ENCODE measurements at places on chromosomes 16 and 17.

DNA sequence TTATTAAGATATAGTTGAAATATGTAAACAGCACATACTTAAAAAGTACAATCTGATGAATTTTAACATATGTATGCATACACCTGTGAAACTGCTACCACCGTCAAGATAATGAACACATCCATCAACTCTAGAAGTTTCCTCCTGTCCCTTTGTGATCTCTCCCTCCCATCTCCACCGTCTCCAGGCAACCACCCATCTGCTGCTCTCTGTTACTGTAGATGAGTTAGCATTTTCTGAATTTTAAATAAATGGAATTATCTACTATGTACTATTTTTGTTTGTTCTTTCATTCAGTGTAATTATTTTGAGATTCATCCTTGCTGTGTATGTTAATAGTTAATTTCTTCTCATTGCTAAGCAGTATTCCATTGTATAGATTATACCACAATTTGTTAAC is 40.2 kb upstream of the SMPD3 start:
- DNase-seq: no peak

DNA sequence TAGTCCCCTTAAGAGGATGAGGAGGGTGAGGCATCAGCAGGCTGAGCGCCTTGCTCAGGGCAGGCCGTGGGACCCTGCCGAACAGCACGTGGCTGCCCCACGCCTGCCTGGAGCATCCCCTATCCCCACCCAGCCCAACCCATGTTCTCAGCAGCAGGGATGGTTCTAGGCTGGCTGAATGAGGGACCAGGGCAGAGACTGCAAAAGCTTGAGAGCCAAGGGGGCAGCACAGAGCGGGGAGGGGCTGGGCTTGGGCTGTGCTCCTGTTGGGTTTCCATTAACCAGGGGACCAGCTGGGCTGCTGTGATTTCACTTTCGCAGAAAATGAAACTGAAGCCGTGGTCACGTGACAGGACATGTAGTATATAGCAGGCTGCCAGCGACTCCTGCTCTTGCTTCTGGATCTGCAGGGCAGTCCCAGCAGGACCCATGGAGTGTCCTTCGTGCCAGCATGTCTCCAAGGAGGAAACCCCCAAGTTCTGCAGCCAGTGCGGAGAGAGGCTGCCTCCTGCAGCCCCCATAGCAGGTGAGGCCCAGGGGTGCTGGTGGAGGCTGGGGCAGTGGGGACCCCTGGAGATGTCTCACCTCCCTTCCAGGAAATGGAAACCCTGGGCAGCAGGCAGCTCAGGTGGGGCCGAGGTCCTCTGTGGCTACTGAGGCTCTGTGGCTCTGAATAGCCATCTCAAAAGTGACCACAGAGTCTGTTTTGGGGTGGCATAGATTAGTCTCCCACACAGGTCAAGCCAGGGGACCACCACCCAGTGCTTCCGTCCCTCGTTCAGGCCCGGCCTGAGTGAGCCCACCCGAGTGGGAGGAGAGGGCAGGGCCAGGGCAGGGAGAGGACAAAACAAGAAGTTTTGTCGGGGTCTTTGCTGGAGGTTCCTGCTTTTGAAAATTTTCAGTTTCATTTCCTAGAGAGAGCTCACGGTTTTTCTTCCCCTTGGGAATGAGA is 2.9 kb downstream of the RNF213 start:
- DNase-seq: peak; percentile 83

DNA sequence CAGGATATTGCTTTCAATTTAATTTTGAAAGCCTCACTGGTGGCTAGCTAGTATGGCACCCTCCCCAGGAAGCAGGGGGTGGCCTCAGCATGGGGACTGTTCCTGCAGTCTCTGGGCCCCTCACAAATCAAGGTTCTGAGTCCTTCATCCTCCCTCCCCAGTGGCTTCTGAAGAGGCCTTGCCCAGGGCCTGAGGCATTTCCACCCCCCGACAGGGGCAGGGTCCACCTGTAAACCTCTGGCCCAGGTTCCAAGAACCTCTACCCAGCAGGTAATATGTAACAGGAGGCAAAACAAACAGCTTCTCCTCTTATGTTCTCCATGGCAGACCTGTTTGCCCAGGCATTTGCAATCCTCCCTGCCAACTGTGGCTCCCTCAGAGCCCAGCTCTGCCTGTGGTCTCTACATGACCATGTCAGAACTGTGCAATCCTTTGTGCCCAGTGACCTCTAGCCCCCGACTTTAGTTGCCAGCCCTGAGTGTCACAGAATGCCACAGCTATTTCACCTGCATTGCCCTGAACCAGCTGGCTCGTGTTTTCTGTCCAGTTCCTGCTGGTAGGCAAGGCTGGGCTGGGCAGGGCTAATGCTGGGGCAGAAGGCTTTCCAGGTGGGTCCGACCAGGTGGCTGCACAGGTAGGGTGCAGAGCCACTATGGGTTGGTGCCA is 14.3 kb downstream of the ACSF2 start:
- no peak for DNase-seq

DNA sequence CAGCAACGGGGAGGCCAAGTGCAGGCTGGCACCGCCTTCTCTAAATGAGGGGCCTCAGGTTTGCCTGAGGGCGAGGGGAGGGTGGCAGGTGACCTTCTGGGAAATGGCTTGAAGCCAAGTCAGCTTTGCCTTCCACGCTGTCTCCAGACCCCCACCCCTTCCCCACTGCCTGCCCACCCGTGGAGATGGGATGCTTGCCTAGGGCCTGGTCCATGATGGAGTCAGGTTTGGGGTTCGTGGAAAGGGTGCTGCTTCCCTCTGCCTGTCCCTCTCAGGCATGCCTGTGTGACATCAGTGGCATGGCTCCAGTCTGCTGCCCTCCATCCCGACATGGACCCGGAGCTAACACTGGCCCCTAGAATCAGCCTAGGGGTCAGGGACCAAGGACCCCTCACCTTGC is 18.5 kb downstream of the NGFR start:
- DNase-seq: no peak

DNA sequence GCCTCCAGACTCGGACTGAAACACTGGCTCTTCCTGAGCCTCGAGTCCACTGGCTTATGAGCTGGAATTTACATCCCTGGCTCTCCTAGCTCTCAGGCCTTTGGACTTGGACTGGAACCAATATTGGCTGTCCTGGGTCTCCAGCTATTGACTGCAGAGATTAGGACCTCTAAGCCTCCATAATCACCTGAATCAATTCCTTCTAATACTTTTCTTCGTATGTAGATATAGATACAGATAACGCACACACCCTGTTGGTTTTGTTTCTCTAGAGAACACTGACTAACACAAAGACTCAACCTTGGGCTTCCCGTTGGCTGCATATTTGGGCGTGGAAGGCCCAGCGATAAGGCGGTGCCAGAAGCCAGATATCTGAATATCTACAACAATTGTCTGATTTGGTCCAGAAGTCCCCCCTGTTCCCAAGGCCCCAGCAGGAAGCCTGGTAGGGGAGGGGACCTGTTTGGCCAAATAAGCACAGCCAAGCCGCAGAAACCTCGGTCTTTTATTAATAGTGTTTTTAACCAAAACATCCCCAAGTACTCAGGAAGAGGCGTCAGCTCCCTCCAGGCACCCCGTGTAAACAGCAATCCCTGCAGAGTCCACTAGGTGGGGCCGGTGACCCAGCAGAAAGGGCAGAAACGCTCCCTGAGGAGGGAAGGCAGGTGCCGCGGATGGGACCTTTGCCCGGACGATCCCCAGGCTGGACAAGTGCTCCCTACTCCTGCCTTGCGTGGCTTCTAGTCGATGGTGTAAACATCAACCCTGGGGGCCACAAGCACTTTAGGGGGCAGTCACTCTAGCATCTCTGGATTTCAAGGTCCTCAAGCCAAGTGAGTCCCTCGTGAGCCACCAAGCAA is 57.0 kb downstream of the ABR start:
- DNase-seq: peak; percentile 99

DNA sequence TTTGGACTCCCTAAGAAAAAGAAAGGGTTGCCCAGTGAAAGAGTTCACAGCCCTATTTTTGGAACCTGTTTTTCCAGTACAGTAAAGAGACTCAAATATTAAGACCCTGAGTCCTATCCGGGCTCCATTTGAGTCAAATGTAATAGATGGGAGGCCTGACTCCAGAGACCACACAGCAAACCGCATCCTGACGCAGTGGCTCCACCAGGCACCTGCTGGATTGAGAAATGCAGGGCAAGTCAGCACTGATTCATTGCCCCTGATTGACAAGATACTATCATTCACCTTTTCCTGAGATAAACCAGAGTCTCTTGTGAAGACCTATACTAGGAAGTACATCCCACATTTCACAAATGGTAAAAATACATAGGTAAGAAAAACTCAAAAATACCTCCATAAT is 715.7 kb upstream of the SOX9 start:
- no peak for DNase-seq

DNA sequence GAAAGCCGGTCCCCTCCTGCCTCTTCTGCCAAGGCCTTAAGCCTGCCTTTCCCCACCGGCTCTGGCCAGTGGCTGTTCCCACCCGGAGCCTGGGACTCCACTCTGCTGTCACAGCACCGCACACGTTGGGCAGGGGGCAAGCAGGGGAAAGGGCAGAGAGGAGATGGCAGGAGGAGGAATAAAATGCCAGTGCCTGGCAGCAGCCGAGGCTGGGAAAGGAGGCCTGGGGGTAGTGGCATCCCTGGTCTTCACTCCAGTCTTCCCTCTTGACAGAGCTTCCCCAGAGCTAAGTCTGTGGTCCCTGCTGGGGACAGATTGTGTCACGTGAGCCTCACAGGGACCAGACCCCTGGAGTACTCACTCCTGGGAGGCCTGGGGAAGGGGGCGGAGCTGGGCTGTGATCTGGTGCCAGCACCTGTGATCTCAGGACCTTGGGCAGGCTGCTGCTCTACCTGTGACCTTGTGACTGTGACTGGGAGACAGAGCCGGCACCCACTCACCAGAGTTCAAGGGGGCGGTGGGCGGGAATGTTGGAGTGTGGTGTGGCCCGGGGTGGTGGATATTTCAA is 97.2 kb upstream of the GSE1 start:
- DNase-seq: no peak

DNA sequence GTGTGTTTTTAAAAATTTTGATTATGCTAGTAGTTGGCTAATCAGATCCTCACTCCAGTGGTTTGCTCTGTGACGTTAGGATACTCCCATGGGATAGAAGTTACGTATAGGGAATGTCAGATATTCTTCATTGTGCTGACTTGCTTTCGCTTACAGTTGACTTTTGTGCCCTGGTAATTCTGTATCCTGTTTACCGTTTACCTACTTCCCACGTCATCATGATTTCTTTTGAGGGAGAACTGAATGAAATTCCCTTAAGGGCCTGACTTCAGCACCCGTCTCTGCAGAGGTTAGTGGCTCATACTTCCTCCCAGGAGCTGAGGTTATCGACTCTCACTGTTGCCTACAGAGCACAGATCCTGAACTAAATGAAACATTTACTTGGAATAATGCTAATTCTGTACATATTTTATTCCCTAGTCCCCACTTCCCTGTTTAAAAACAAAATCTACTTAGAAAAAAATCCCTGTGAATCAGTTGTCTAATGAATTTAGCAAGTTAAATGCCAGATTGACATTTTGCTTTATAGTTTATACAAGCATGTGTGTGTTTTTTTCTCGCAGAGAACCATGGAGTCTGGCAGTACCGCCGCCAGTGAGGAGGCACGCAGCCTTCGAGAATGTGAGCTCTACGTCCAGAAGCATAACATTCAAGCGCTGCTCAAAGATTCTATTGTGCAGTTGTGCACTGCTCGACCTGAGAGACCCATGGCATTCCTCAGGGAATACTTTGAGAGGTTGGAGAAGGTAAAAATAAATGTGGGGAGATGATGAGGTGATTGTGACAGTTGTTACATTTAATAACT is 2.8 kb downstream of the PRKAR1A start:
- no peak for DNase-seq

GRCh38 chr17:20008242-20009051 is 712 bp upstream of the SPECC1 start:
- no peak for DNase-seq

- no peak for DNase-seq
Observed at GRCh38 chr16:85909932-85910853, 11.2 kb downstream of the IRF8 start.

- no peak for DNase-seq
Observed at GRCh38 chr17:44113868-44114840, 9.3 kb downstream of the HDAC5 start.

GRCh38 chr17:76747716-76748363 is 9.9 kb downstream of the MFSD11 start:
- no peak for DNase-seq

DNA sequence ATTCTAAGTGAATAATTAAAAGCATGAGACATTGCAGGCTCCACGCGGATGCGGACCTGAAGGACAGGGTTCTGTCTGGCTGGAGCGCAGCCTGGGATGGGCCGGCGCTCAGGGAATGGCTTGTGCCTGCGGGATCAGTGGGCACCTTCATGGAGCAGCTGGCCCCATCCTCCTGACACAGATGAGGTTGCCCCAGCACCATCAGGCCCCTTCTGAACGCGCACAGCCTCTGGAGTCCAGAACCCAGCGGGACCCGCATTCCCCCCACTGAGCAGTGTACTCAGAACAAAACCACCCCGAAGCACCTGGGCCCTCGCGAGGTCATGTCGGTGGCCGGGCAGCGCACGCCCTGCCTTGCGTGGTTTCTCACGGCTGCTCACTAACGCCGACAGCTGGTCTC is 70.5 kb upstream of the CHMP6 start:
- no peak for DNase-seq

DNA sequence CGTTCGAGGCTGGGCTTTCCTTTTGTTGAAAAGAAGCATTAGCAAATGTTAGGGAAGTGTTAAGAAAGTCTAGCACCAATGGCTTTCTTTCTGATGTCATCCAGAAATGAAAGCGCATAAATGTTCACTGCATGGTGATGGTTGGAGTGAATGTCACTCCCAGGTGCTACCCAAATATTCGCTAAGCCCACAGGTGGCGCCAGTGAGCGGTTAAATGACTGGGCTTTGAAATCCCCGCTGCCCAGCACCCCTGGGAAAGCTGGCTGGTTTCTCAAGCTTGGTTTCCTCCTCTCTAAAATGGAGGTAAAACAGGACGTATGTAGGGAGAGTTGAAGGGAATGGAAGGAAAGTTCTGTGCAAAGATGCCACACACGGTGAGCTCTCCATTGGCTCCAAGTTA is 104.4 kb downstream of the IRX5 start:
- DNase-seq: peak; percentile 16

- DNase-seq: no peak
Observed at GRCh38 chr17:76869496-76870376, 1.5 kb downstream of the MGAT5B start.

DNA sequence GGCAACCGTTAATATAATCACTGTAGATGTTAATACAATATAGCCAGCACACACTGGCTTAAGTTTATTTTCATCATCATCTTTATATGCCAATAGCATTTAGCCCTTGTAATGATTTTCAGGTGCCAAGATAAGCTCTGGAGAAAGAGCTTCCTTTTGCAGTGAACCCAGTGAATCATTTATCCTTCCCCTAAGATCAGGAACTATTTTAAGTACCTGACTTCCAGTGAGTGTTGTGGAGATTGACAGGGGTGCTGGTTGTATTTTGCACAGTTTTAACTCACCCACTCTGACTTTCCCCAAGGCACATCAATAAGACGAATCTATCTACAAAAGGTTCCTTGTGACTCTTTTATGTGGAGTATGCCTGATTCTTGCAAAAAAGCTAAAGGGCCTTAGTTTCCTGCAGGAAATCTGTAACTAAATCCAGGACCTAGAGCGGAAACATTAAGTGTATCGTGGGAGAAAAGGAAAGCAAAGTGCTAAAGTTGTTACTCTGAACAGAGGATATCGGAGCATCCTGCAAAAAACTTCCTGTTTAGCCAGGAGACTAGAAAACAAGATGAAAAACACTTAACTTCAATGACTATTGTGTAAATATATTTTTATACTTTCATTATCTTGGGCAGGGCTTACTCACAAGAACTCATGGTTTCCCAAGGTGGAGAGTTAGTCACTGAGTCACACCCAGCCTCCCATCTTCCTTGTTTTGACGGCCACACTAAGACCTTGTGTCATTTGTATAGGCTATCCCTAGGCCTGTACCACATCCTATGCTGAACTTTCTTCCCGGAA is 183.6 kb downstream of the MAP2K6 start:
- no peak for DNase-seq

GRCh38 chr16:26050472-26050871 is 358.7 kb downstream of the HS3ST4 start:
- no peak for DNase-seq
